Panc1 (cell line): ENCODE measurements at places on chromosomes 4 and X. TPM values are rescaled to one million over a fixed set of nuclear protein-coding genes. Genes with fewer than 3 reads are reported as not detected.

DNA sequence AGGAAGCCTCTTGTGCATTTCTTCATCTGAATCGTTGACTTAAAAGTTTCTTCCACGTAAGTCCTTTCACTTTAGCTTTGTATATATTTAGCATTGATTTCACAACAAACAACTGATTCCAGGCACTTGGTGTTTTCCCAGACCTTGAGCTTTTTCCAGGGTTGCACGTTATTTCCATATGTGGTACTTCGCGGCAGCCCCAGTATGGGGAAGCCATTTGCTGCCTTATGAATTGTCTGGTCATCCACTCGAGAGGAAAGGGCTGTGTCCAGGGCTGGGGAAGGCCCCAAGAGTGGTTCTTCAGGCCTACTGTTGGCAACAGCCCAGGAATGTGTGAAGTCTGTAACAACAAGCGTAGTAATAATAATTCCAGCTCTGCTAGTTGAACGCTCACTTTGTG is 2.8 kb upstream of the TLR8 start:
- H3K4me3 ChIP-seq, result no peak overlapping the region

- DNase-seq, result no peak
- H3K27me3 ChIP-seq, result no peaks in the 10 kb centered on the region
- no peak overlapping the region for H3K4me3 ChIP-seq
- no peak overlapping the region for H3K27ac ChIP-seq
Measured at GRCh38 chr4:156732634-156733033, 239.0 kb downstream of the PDGFC start.

- DNase-seq, result no peak
- H3K4me3 ChIP-seq, result no peak overlapping the region
- H3K27me3 ChIP-seq, result no peaks in the 10 kb centered on the region
- H3K36me3 ChIP-seq, result no peaks in the 10 kb centered on the region
- no peak overlapping the region for H3K27ac ChIP-seq
Measured at GRCh38 chrX:9710332-9710731, 55.3 kb downstream of the GPR143 start.

DNA sequence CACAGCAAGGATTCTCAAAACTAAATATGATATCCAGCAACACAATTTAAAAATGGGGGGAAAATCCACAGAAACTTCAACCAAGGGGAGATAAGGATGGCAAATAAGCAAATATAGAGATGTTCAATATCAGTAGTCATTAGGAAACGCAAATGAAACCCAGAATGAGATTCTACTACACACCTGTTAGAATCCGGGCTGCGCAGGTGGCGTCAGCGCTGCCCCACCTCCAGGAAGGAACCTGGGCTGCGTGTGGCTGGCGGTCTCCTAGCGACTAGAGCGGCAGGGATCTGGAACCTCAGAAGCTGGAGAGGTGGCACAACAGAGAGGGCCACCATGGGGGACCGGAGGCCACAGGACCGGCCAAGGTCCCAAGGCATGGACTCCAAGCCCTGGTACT is at the start of gene FAM47B:
Gene FAM47B (plus strand): TSS at position 301 of the 400 bp plus-strand sequence. CDS start 36 bp downstream, at position 337.
- H3K4me1 ChIP-seq, result no peaks in the 10 kb centered on the region
- no peaks in the 10 kb centered on the region for H3K27me3 ChIP-seq
- DNase-seq, result no peak

DNA sequence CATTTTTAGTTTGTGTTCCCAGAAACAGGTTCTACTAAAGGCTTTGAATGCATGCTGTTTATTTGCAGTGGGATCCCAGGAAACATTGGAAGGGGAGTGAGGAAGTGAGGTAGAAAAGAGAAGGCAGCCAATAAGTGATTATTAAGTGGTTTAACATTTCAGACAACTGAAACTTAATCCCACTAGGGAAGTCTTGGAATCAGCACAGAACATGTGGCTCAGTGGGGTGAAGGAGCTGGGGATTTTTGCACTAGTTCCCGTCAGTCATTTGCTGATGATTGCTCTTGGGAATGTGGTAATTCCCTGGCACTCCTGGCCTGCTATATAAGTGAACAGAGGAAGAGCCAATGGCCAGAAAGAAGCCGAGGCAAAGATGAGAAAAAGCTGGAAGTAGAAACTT is 1053.0 kb upstream of the IGFBP7 start:
- no peaks in the 10 kb centered on the region for H3K27me3 ChIP-seq
- DNase-seq, result no peak
- H3K4me1 ChIP-seq, result no peaks in the 10 kb centered on the region
- no peak overlapping the region for H3K27ac ChIP-seq
- no peak overlapping the region for H3K4me3 ChIP-seq
- H3K36me3 ChIP-seq, result no peaks in the 10 kb centered on the region

DNA sequence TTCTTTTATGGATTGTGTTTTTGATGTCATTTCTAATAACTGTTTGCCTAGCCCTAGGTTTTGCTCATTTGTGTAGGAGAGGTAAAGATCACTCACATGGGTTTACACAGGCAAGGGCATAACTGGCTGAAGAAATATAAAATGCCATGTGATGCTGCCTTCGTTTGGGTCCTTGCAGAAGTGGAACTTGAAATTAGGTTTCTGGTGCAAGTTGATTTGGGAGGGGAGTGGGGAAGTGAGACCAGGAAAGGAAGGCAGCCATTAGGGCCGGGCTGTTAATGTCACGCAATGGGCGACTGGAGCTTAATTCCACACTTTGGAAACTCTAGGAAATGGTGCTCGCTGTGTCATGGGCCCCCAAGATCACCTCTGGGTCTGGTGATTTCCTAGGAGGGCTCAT is 14.5 kb downstream of the CLCN4 start:
- no peak for DNase-seq
- H3K36me3 ChIP-seq, result no peaks in the 10 kb centered on the region
- no peak overlapping the region for H3K27ac ChIP-seq
- no peaks in the 10 kb centered on the region for H3K27me3 ChIP-seq
- no peak overlapping the region for H3K4me3 ChIP-seq

DNA sequence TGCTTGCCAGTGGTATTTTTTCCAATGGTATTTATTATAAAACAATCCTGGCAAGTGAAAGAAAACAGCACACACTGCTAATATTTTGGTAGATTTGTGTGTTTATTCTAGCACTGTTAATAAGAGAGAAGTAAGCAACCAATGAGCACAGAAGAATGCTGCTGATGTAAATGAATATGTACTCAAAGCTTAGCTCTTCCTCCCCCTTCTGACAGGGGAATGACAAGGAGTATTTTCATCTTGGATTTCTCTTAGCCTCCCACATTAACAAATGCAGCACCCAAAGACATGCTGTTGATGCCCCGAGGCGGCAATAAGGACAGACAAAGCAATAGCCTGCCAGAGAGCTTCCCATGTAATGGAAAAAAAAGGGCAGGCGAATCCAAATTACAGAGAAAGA is 18.6 kb downstream of the ARHGAP6 start:
- H3K27ac ChIP-seq, result no peak overlapping the region
- no peak overlapping the region for H3K4me3 ChIP-seq
- no peaks in the 10 kb centered on the region for H3K27me3 ChIP-seq

DNA sequence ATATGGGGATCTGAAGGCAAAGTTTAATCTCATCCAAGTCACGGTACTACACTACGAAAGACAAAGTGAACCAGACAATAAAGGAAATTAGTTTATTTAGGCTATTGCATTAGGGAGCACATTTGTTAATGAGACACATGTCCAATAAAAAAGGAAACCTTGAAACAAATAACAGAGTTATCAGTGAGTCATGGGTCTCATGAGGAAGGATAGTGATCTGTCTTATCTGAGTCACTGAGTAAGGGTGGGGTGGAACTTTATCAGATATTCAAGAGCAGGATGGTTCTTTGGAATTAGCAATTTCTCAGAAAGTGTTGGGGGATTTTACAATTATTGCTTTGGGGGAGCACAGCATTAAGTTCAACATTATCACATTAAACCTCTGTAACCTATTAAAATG is 188.9 kb upstream of the IL1RAPL1 start:
- H3K36me3 ChIP-seq, result no peaks in the 10 kb centered on the region
- H3K4me3 ChIP-seq, result no peak overlapping the region
- no peaks in the 10 kb centered on the region for H3K27me3 ChIP-seq
- DNase-seq, result no peak
- H3K27ac ChIP-seq, result no peak overlapping the region
- no peaks in the 10 kb centered on the region for H3K4me1 ChIP-seq

GRCh38 chrX:152869972-152870371 is 27.9 kb upstream of the ZNF185 start:
- no peak overlapping the region for H3K4me3 ChIP-seq
- no peak overlapping the region for H3K27ac ChIP-seq
- no peaks in the 10 kb centered on the region; the same call in 1 of the 2 replicates for H3K36me3 ChIP-seq
- H3K4me1 ChIP-seq, result no peaks in the 10 kb centered on the region
- no peak for DNase-seq

DNA sequence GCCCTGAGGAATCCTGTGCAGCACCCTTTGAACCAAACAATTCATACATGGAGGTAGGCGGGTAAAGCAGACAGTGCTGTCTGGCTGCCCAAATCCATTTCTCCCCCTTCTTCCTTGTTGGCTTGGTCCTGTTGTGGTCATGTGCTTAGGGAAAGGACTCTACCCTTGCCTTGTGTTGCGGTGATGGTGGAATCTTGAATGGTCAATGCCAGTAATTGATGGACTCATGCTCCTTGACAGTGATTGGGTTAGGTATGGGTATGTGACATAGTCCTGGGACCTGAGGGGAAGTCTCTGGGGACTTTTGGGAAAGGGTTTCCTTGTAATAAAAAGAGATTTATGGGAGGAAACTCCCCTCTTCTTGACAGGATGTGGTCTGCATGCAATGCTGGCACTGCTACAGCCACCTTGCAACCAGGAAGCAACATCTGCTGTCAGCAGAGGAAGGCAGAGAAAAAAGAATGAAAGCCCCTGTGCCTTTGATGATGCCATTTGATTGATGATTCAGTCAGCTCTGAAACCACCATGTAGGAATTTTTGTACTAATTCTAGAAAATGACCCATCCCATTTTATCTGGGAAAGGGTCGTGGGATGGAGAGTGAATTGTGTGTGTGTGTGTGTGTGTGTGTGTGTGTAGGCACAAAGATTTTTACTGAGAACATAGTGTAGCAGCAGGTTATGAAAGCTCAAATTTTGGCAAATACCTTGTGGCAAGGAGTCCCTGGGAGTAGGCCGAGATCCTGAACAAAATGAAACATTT is 30.0 kb upstream of the HUWE1 start:
- no peaks in the 10 kb centered on the region; the same call in 1 of the 2 replicates for H3K4me1 ChIP-seq
- no peak overlapping the region for H3K4me3 ChIP-seq
- H3K27me3 ChIP-seq, result no peaks in the 10 kb centered on the region
- peak overlapping the region; percentile 17; the same call in 1 of the 2 replicates for H3K27ac ChIP-seq

DNA sequence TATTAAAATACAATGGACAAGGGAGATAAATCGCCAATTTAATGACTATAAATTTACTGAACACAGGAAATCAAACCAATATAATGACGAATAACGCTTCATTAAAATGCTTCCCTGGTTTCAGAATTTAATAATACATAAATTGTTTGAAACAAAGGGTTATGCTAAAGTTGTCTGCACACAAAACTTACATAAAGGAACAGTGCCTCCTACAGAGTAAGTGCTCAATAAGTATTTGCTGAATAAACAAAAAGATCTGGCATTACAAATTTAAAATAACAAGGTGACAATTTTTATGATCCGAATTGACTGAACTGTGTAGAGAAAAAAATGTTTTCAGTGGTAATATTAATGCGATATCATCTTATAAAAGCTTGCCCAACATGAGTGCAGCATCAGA is 69.6 kb downstream of the NOCT start:
- H3K4me1 ChIP-seq, result peaks cover 19% of the 10 kb centered on the region
- no peaks in the 10 kb centered on the region for H3K27me3 ChIP-seq
- H3K36me3 ChIP-seq, result peaks cover 2% of the 10 kb centered on the region
- peak overlapping the region; percentile 83; the same call in 1 of the 2 replicates for H3K4me3 ChIP-seq
- no peak for DNase-seq

DNA sequence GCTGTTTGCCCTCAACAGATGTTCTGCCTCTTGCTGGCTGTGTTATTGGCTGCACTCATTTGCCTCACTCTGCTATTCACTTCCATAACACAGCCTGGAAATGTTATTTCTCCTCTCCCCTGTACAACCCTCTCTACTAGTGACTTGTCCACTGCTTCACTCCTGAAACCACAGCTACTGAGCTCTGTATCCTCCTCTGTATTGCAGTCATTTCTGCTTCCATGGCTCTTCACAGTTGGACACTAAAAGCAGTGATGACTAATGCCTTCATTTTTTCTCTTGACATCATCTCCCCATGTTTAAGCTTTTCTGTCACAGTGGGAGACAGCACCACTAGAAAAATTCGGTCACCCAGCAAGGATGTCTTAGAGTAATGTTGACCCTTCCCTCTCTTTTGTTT is 123.0 kb upstream of the PPP1R2C start:
- H3K36me3 ChIP-seq, result no peaks in the 10 kb centered on the region
- no peaks in the 10 kb centered on the region for H3K4me1 ChIP-seq
- no peak overlapping the region for H3K27ac ChIP-seq
- no peak for DNase-seq
- H3K4me3 ChIP-seq, result no peak overlapping the region

GRCh38 chr4:99062120-99062519 is 26.5 kb downstream of the ADH5 start:
- DNase-seq, result no peak
- no peaks in the 10 kb centered on the region for H3K27me3 ChIP-seq
- H3K4me1 ChIP-seq, result peaks cover 28% of the 10 kb centered on the region

DNA sequence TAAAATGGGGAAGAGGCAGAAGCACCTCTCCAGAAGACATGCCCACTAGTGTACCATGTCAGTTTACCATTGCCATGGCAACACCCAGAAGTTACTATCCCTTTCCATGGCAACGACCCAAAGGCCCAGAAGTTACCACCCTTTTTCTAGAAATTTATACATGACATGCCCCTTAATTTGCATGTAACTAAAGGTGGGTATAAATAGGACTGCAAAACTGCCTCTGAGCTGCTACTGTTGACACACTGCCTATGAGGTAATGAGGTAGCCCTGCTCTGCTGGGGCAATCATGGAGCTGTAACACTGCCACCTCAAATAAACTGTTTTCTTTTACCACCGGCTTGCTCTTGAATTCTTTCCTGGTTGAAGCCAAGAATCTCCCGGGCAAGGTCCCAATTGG is 13.9 kb upstream of the BEX4 start:
- H3K4me3 ChIP-seq, result no peak overlapping the region
- H3K36me3 ChIP-seq, result no peaks in the 10 kb centered on the region
- H3K4me1 ChIP-seq, result no peaks in the 10 kb centered on the region
- H3K27ac ChIP-seq, result no peak overlapping the region
- no peaks in the 10 kb centered on the region for H3K27me3 ChIP-seq
- no peak for DNase-seq

The CENPI gene
- total RNA-seq, result 36.9 TPM

The SERTM2 gene
- total RNA-seq, result not detected

The SRPK3 gene
- total RNA-seq, result 1.6 TPM

The F8 gene
- 12.4 TPM for total RNA-seq

The PNMA5 gene
- total RNA-seq, result not detected

The CTAG2 gene
- not detected for total RNA-seq

The SULT1B1 gene
- 0.05 TPM for total RNA-seq

The TRAPPC11 gene
- 21.1 TPM for total RNA-seq
